ENCODE measurements at places on chromosomes 1 and 21. TPM values are rescaled to one million over a fixed set of nuclear protein-coding genes. Genes with fewer than 3 reads are reported as not detected.
A peak's percentile ranks its signal among the peaks of the same experiment; 100 is the strongest.

The TBX15 gene
- not detected for total RNA-seq

The DCDC2B gene
- total RNA-seq: 0.85 TPM

- no peaks in the 10 kb centered on the region for H3K4me1 ChIP-seq
- no peak for DNase-seq
- no peak overlapping the region for H3K4me3 ChIP-seq
- H3K27ac ChIP-seq: peak overlapping the region; percentile 36
- no peaks in the 10 kb centered on the region for H3K36me3 ChIP-seq
Measured at GRCh38 chr1:65812065-65812464, 19.4 kb downstream of the PDE4B start.

GRCh38 chr1:15236321-15236721, 10.7 kb upstream of the FHAD1 start:
- H3K27ac ChIP-seq: no peak overlapping the region
- H3K36me3 ChIP-seq: no peaks in the 10 kb centered on the region
- no peak overlapping the region for H3K4me3 ChIP-seq
- no peaks in the 10 kb centered on the region for H3K4me1 ChIP-seq
- H3K27me3 ChIP-seq: no peaks in the 10 kb centered on the region

DNA sequence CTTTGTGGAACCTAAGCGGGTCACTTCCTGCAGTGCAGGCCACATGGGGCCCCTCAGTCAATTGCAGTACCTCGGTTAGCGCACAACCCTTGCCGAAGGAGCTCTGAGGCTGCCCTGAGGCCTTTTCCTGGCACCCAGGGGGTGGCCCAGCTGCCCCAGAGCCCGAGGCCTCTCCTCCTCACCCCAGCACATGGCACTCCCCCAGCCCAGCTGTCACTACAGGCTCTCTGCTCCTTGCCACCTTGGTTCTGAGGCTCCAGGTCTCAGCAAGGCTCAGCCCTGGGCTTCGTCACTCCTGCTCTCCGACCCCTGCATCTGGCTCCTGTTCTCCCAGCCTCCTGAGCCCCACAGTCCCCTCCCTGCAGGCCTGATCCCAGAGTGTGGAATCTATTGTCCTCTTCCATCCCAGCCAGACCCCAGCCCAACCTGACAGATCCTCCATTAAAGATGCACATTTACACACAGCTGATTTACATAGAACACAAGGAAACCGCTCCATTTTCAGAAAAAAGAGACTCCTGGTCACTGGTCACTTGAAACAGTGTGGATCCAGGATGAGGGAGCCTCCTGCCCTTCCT, 192.8 kb upstream of the POU3F1 start:
- no peak overlapping the region for H3K4me3 ChIP-seq
- H3K36me3 ChIP-seq: no peaks in the 10 kb centered on the region
- H3K4me1 ChIP-seq: no peaks in the 10 kb centered on the region

- H3K27me3 ChIP-seq: no peaks in the 10 kb centered on the region
- no peak overlapping the region for H3K4me3 ChIP-seq
- peak overlapping the region; percentile 26 for H3K27ac ChIP-seq
- no peak for DNase-seq
- no peaks in the 10 kb centered on the region for H3K36me3 ChIP-seq
- no peaks in the 10 kb centered on the region for H3K4me1 ChIP-seq
Measured at GRCh38 chr1:39825432-39825941, 36.8 kb upstream of the BMP8B start.

The NECTIN4 gene
- 1.8 TPM for total RNA-seq

All from Peyer's patch (tissue), 4 donors.